ENCODE measurements at places on chromosomes 13 and 19.

GRCh38 chr13:18961383-18962117 is 220.1 kb downstream of the TUBA3C start:
- DNase-seq, result no peak

- DNase-seq, result no peak
Measured at GRCh38 chr19:5784581-5785147, at the start of gene PRR22. TSS of gene PRR22 (minus strand) at chr19:5784746. CDS start at chr19:5784660, 86 bp downstream.

DNA sequence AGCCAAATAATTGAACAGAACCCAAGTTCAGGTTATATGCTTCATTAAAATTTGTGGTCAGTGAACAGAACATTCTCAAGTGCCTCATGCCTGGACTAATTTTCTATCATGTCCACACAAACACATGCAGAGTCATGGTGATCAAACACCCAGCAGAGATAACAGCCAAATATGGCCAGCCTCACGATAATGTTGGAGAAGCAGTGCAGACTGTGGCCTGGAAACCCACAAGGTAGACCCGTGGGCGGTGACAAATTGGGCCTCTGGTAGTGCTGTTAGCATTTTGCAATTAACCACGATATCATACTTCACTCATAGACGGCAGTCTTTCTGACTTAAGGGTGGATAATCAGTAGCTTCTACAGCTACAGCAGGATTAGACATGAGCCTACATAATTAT is 35.0 kb upstream of the VWA8 start:
- DNase-seq, result no peak

DNA sequence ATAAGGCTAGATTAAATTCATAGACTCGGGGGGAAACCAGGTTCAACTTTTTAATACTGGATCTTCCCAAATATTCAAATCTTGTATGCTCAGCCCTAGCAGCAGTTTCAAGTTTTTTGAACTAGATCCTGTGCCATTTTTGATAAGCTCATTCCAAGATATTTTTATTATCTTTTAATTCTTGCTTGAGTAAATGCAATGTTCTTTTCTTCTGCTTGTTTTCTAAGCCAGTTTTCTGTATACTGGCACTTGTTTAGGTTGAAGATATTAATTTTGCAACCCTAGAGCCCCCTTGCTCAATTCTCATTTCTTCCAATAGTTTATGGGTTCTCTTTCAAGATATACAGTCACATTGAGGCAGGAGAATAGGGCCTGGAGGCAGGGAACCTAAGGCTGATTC is 13.1 kb upstream of the PNMA8C start:
- no peak for DNase-seq

GRCh38 chr19:10256551-10256950 is 4.5 kb downstream of the MRPL4 start:
- no peak for DNase-seq

DNA sequence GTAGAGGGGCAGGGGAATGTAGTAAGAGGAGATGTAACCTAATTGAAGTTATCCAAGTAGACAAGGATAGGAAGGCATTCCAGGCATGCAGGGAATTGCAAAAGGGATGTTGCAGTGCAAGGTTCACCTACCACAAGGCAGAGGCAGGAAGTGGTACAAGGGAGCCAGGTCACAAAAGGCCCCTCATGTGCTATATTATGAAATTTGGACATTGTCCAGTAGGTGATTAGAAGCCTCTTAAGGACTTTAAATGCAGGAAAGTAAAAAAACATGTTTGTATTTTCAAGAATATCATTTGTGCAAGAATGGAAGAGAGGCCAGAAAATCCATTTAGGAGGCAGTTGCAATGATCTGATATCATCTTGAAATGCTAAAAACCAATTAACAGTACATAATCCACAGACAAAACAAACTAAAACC is 111.4 kb downstream of the FRY start:
- no peak for DNase-seq

GRCh38 chr19:43581467-43581866 is 5.9 kb downstream of the PINLYP start:
- no peak for DNase-seq

DNA sequence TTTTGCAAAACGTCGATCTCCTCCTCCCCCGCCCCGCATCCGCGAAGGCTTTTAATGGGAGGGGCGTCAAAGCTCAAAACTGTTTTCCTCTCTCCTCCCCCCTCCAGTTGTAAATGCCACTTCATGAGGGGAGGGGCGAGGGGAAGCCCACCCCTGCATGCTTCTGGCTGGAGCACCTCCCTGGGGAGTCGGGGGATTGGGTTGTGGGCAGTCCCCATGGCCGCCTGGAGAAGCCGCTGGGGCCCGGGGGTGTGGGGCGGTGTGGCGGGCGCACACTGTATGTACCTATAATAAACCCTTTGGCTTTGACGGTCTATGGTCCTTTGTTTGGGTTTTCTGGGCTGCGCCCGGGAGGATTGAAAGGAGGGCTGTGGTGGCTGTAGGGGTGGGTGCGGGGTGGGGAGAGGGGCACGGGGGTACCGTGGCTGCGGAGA is 505 bp upstream of the SHKBP1 start:
- no peak for DNase-seq

DNA sequence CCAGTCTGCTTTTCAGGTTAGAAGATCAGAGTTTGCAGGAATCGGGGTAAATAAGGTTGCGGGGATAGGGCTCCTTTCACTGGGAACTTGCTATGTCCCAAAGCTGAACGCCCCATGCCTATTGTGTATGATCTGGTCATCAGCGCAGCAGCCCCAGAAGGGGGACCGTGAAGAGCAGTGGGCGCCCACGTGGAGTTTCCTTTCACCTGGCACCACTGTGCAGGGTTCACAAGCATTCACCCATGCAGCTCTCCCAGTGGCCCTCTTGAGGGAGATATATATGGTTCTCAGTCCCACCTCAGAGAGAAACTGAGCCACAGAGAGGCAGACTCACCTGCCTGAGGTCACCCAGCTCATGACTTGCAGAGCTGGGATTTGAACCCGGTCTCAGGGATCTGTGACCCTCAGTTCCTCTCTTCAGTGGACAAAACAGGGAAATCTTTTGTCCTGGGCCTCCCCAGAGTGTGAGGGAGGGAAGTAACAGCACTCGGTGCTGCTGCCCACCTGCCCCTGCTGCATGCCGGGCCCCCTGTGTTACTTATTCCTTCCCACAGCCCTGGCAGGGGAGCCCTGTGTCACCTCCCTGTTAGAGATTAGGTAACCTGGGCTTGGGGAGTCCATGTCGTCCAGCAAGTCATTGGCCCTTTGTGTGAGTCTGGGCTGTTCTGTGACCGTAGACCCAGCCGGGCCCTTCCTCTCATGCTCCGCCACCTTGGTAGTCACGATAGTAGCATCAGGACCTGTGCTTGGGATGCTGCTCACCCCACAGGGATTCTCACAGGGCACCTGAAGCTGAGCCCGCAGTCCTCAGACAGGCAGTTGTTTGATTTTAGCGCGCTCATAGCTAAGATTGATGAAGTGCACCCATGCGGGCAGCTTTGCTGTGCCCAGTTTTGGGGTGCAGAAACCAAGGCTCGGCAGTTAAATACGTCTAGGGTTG is 27.9 kb downstream of the PPP5C start:
- no peak for DNase-seq

GRCh38 chr13:98265692-98266551 is 88.9 kb upstream of the RNF113B start:
- no peak for DNase-seq

DNA sequence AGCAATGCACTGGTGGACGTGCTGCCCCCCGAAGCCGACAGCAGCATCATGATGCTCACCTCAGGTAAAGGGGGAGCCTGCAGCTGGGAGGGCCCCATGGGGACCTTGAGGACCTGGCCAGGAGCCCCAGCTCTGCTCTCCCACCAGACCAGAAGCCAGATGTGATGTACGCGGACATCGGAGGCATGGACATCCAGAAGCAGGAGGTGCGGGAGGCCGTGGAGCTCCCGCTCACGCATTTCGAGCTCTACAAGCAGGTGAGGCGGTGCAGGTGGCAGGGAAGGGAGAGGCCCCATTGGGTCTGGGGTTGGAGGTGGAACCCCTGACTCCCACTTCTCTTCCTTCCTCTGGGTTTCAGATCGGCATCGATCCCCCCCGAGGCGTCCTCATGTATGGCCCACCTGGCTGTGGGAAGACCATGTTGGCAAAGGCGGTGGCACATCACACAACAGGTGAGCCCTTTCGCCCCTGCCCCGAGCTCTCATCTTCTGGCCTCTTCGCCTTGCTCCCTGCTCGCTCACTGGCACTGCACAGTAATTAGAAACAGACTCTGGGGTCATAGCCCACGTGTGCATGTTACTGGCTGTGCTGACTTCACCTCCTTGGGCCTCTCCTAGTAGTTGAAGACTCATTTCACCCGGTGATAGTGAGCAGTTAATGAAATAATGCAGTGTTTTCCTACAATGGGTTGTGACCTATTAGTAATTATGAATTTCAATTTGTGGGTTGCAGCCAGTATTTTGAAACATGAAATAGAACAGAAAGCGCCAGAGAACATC is 3.6 kb downstream of the PSMC4 start:
- no peak for DNase-seq

DNA sequence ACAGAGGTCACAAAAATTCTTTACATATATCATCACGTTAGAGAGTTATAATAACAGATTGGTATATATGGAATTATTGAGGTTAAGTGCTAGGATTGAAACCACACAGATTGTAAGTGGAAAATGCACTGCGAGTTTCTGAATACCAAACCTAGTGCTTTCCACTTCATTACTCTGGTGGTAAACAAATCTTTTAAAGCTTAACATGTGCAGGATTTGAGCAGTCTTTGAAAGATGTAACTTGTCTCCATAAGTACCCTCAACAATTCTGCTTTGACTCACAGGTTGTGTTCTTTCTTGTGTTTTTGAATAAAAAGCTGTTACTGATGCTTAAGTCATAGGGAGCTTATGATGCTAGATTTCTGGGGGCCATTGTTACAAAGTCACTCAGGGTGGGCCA is 314.7 kb upstream of the DACH1 start:
- DNase-seq, result no peak

- no peak for DNase-seq
Measured at GRCh38 chr19:39759457-39760184, 19.0 kb upstream of the LEUTX start.

GRCh38 chr13:32430018-32430747 is 2.3 kb upstream of the N4BP2L1 start:
- DNase-seq, result no peak

GRCh38 chr13:56752636-56753035 is 388.1 kb upstream of the PRR20A start:
- no peak for DNase-seq

- no peak for DNase-seq
Measured at GRCh38 chr13:104837756-104838155, 1697.7 kb downstream of the EFNB2 start.

Measured in activated naive CD8-positive, alpha-beta T cell treated with anti-CD3 and anti-CD28 coated beads, Interleukin-2, amount 50 U/mL, for 16 hours (primary cell).